ENCODE measurements at places on chromosomes 12 and 14. TPM values are rescaled to one million over a fixed set of nuclear protein-coding genes. Genes with fewer than 3 reads are reported as not detected.

OR6C75 gene
- total RNA-seq: not detected

CYP27B1 gene
- 19.5 TPM for total RNA-seq

SERPINA12 gene
- total RNA-seq: not detected

SLC5A8 gene
- not detected for total RNA-seq

EVL gene
- total RNA-seq: 79.4 TPM

METAP2 gene
- 150 TPM for total RNA-seq

PRH2 gene
- not detected for total RNA-seq

ANAPC5 gene
- 152 TPM for total RNA-seq

MMP17 gene
- total RNA-seq: 0.46 TPM

Measured in activated T-cell treated with anti-CD3 and anti-CD28 coated beads, Interleukin-2, amount 50 U/mL, for 4 hours (primary cell).